ENCODE measurements at places on chromosomes 4 and X.

DNA sequence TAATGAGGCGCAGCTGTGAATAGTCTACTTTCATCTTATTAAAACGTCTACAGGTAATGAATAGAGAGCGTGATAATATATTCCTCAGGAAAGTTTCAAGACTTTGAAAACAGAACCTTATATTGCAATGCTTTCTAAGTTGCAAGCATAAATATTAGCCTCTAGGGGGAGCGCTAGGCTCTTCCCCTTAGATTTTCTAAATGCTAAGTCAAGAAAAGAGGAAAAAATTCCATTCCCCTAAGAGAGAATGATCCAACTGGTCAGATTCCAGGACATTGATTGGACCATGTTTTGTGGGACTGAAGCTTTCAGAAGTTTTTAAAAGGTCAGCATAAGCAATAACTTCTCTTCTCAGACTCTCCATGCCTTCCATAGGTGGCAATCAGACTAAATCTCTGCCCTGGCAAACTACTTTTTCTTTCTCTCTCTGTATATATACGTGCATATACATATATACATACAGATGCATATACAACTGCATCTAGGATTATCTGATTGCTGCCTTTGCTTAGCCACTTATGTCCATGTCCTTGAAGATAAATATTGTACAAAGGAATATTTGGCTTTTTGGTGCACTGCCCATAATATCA lies 492.9 kb downstream of the INPP4B start:
- DNase-seq, result peak; percentile 23

DNA sequence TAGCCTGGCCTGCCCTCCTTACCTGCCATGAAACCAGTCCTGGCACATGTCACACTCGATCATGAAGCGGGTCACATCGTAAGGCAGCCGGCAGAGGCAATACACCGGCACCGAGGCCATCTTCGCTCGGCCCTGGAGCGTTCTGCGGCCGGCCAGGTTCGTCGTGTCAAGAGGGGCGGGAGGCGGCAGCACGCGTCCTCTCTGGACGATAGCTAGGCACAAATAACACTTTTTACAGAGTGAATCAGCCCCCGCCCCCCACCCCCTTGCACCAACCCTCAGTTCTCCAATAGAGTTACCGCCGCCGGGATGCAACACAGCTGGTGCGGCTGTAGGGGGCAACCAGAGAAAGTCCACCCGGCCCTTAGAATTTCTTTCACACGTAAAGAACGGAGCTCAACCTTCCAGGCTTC lies 1.7 kb downstream of the PHF8 start:
- no peak for DNase-seq

GRCh38 chrX:124239911-124240310 lies 92.5 kb upstream of the TEX13D start:
- no peak for DNase-seq

DNA sequence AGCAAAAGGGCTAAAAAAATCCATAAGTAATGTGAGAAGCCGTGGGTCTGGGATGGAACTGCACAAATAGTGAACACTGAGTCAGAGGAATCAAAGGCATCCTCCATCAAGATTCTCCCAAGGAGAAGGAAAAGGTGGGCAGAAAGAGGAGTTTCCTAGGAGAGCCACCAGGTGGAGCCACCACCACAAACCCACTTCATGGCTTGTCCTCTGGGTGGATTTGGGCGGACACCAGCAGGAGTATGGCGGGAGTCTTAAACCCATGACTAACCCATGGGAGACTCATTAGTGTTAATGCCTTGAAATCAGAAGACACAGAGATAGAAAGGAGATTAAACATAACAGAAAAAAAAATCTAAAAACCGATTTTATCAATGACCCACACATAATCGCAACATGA lies 147.7 kb downstream of the SH3KBP1 start:
- DNase-seq, result no peak

- DNase-seq, result no peak
Measured at GRCh38 chrX:131365766-131366165, 76.7 kb upstream of the IGSF1 start.

GRCh38 chrX:77640702-77641101 lies 145.3 kb downstream of the ATRX start:
- DNase-seq, result no peak

- no peak for DNase-seq
Measured at GRCh38 chrX:9466124-9466495, 1.3 kb downstream of the TBL1X start.

DNA sequence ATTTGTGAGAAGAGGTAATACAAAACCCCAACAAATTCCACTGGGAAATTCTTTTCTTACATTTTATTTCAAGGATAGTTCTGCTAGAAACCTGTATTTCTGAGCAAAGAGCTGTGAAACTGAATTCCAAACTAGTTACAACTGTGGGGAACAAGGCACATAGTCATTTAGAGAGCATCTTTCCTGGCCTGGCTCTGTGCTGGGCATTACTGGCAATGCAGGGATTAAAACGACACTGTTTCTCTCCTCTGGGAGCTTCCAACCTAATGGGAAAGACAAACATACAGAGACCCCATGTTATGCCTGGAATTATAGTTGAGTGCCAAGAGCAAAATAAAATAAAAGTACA lies 36.5 kb downstream of the SUPT20HL1 start:
- DNase-seq, result no peak

GRCh38 chr4:100796332-100796731 lies 278.5 kb upstream of the EMCN start:
- no peak for DNase-seq

- no peak for DNase-seq
Measured at GRCh38 chr4:57501720-57502119, 391.5 kb upstream of the IGFBP7 start.

GRCh38 chrX:20265726-20266681 lies 705 bp downstream of the RPS6KA3 start:
- no peak for DNase-seq

DNA sequence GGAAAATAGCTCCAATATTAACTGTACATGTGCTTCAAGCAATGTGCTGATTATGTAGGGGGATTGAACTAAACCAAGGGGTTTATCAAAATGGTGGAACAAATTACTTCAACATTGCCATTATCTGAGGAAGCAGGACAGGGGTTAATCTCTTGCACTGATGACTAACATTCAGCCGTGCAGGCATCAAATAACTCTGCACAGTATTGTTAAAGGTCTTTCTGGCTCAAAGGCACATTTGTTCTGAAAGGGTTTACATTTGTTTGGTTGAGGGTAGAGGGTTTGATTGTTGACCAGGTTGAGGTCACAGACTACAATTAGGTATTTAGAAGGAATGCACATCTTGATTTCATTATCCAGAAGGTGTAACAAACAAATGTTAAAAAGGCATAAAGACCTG lies 32.2 kb upstream of the CCSER1 start:
- DNase-seq, result no peak

DNA sequence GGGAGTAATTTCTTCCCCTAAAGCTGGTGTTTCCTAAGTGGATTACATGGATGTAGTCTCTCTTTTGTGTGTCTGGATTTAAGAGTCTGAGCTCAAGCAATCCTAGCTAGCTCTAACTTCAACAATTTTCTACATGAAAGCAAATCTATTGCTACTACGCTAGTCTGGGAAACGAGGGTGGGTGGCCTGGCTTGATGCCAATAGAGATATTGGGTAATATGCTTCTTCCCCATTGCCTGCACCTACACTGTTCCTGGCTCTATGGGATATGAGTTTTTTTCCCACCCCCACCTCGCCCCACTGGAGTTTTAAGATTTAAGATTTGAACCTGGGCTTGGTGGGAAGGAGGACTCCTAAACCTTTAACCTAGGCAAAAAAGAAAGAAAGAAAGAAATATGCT lies 158.8 kb downstream of the RBM46 start:
- DNase-seq, result no peak

DNA sequence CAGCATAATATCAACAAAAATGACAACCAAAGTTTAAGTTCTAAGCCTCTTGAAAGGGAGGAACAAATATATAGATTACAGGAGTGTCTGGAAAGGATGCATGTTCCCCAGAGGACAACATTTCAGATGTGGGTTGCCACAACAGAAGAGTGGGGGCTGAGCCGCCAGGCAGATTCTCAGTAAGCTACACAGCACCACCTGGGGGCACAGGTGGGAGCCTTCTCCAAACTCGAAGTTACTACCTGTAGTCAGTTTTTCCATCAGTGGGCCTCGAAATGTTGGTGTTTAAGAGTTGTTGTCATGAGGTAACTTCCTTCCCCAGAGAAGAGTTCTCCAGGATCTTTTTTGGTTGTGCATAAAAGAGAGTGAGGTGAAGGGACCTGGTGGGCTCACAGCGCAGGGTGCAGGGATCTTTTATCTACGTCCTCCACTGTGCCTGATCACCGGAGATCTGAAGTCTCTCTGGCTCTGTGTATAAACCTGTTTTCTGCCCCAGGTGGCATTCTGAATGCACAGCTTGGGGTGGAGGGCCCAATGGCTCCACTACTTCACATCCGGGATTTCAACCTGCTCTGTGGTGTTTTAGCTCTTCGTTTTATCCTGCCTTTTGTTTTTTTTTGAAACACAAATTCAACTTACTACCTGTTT lies 58.4 kb upstream of the STS start:
- DNase-seq, result no peak

DNA sequence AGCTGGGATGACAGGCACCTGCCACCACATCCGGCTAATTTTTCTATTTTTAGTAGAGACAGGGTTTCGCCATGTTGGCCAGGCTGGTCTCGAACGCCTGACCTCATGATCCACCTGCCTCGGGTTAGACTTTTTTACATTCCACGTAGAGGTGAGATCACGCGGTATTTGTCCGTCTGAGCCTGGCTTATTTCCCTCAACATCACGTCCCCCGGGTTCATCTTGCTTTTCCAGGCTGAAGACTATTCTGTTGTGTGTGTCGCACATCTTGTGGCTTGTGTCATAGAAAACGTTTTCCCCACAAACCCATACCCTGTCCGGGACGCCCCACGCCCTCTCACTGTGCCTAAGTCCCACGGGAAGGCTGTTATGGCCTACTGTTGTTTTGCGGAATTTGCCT lies 185.3 kb downstream of the CRLF2 start:
- DNase-seq, result no peak

- no peak for DNase-seq
Measured at GRCh38 chrX:131441033-131441432, 102.8 kb upstream of the OR13H1 start.

DNA sequence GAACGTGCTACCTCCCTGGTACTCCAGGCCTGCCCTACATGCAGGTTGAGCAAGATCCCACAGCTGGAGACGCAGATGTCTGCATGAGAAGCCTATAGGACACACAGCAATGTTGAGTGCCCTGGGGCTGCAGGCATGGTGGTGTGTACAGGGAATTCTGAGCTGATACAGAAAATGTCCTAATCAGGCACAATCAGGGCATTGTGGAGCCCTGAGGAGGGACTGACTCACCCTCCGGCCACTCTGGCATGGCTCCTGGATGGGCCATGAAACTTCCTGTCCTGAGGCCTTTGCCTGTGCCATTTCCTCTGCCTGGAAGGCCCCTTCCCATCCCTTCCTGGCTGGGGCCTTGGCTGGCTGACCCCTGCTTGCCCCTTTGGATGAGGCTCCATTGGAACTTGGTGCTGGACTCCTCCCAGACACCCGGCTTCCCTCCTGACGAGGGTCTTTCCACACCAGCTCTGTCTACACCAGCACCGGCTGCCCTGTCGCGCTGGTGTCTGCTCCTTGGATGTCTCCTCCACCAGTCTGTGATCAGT lies 16.7 kb upstream of the AFAP1 start:
- no peak for DNase-seq

DNA sequence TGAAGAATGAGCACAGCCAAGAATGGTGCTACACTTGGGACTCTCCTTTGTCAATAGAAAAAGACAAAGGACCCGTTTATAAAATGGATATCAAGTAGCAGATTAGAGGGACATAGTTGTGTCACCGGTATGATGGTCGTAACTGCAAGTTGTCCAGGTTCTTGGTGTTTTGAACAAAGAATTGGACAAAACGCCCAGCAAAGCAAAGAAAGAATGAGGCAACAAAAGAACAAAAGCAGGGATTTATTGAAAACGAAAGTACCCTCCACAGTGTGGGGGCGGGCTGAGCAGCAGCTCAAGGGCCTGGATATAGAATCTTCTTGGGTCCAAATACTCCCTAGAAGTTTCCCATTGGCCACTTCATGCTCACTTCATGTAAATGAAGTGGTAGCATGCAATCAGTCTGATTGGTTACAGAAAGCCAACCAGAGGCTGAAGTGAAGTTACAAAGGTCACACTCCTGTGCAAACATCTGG lies 54.7 kb downstream of the SHROOM3 start:
- no peak for DNase-seq

- no peak for DNase-seq
Measured at GRCh38 chrX:24498975-24499374, 33.9 kb downstream of the PDK3 start.

GRCh38 chr4:104472766-104473165 lies 21.9 kb downstream of the CXXC4 start:
- DNase-seq, result no peak

GRCh38 chrX:11241720-11242119 lies 51.5 kb upstream of the AMELX start:
- DNase-seq, result no peak

- no peak for DNase-seq
Measured at GRCh38 chr4:144174401-144175067, 34.0 kb upstream of the GYPA start.

DNA sequence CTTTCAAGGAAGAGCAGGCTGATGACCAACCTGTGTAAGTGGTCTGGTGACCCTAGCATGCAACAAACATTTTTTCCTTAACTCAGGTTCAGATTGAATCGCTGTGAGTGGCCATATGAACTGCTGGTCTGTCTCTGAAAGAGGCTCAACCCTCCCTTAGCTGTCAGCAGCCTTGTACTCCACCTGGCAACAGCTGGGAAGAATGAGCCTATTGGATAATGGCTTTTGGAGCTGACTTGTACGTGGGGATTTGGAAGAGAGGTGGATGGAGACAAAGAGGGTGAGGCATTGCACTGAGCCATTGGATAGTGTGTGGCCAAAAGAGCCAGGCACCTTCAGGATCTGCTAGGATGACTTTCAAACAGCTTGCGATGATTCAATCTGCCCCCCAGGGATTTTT lies 35.7 kb upstream of the BMP15 start:
- DNase-seq, result no peak

DNA sequence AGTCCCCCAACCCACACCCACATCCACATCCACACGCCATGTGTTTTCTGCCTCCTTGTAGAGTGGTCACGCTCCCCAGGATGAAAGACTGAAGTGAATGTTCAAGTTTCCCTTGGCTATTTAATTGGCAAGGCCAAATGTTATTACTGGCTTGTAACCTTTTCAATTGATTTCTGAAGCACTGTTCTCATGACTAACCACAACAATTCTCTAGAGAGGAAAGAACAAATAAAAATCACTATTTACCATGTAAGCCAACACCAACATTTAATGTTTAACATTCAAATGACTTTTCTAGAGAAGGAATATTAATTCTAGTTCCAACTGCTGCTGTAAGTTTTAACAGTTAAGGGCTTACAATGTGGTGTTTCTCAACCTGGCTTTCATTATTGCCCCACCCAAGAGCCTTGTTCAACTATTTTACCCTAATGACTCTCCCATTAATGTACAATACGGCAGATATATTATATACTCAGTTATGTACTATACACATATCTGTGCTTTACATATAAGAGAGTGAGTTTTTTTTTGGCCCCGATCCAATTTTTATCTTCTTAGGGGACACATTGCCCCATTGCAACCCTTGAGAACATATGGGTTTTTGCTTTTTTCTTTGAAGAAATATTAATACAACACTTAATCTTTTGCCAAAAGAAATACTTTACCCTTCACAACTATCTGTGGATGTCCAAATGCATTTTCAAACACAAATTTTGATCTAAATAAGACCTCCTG lies 46.5 kb downstream of the RELL1 start:
- DNase-seq, result no peak

GRCh38 chr4:146029939-146030710 lies 91.5 kb upstream of the ZNF827 start:
- DNase-seq, result no peak

Data from iPS DF 19.7 (cell line).